Spinal cord (tissue), 10 donors: ENCODE measurements at places on chromosomes 5 and 9. TPM values are rescaled to one million over a fixed set of nuclear protein-coding genes. Genes with fewer than 3 reads are reported as not detected.

Gene PCDHGA1
- total RNA-seq: 3.0 TPM

Gene PCDHB12
- total RNA-seq: 10.7 TPM

GRCh38 chr9:97387936-97388684, 23.8 kb upstream of the TDRD7 start:
- no peak for DNase-seq

- DNase-seq: no peak
These were observed 63.4 kb downstream of the SMIM23 start for GRCh38 chr5:171848911-171849520.

DNA sequence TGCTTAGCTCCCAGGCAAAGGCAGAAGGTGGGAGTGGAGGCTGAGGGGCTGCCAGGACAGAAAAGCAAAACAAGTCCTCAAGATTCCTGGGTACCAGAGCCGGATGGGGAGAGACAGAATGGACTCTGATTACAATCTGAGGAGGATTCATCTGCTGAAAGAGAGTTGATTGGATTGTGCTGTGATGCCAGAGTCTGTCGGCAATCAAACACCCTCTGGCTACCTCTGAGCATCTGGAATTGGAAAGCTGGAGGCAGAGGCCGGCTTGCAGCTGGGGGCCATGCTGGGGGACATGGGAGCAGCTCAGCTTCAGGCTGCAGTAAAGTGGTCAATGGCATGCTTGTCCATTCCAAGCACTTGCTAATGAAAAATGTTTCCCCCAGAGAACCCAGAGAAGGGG, 59.3 kb downstream of the ASTN2 start:
- no peak for DNase-seq

- DNase-seq: no peak
These were observed 15.9 kb upstream of the LTC4S start for GRCh38 chr5:179777909-179778308.
